ENCODE measurements at places on chromosomes 11 and 22. TPM values are rescaled to one million over a fixed set of nuclear protein-coding genes. Genes with fewer than 3 reads are reported as not detected.

SEPTIN5 gene
- 0.81 TPM for total RNA-seq

DNA sequence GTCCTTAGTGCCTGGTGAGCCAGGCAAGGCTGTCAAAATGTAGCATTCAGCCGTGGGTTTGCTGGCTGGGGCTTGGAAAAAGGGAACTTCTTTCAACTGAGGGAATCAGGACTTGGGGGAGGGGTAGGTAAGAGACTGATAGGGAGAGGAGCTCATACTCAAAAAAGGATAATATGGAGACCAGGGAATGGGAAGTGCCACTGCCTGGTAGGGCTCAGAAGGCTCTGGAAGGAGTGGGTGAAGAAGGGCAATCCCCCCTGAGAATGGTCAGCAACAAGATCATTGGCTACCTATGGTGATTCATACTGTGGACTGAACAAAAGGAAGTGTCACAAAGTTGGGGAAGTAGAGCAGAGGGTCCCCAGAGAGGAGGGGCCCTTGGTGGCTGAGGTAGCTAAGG lies 1.9 kb downstream of the CNGA4 start:
- DNase-seq: no peak
- H3K36me3 ChIP-seq: no peaks in the 10 kb centered on the region
- H3K27ac ChIP-seq: no peak overlapping the region
- H3K4me3 ChIP-seq: no peak overlapping the region
- no peaks in the 10 kb centered on the region for H3K4me1 ChIP-seq

GRCh38 chr11:16261836-16262644 lies 94.3 kb downstream of the SOX6 start:
- H3K27me3 ChIP-seq: no peaks in the 10 kb centered on the region
- no peaks in the 10 kb centered on the region for H3K4me1 ChIP-seq
- H3K36me3 ChIP-seq: no peaks in the 10 kb centered on the region
- DNase-seq: no peak

DNA sequence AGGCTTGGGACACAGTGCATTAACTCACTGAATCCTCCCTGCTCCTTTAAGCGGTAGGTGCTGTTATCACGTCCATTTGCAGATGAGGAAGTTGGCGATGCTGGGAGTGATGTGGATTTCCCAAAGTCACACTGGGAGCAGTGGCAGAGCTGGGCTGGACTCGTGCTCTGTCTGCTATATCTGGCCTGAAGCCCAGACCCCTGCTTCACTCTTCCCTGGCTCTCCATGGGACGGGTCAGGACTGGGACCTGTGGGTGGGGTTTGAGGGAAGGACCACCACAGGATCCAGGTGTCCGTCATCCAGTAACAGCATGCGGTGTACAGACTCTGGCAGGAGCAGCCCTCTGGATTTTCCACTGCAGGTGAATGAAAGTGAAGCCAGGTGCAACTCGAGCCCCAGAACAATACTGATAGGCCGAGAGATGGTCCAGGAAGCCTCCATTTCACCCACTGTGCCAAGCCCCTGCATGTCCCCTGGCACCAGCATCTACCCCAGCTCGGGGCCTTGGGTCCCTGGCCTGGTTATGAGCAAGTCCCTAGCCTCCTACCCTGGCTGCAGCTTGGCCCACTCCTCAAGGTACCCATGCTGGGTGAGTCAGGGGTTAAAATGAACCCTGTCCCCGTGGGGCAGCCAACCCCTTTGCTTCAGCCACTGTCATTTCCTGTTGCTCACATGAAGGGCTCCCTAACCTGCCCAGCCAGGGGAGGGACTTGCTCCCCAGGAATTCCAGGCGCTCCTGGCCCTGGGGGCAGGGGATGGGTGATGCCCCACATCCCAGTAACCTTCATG lies 4.2 kb downstream of the USP2 start:
- H3K27ac ChIP-seq: no peak overlapping the region
- H3K36me3 ChIP-seq: no peaks in the 10 kb centered on the region
- H3K27me3 ChIP-seq: no peaks in the 10 kb centered on the region
- no peak overlapping the region for H3K4me3 ChIP-seq
- DNase-seq: no peak

MS4A4A gene
- not detected for total RNA-seq

DNA sequence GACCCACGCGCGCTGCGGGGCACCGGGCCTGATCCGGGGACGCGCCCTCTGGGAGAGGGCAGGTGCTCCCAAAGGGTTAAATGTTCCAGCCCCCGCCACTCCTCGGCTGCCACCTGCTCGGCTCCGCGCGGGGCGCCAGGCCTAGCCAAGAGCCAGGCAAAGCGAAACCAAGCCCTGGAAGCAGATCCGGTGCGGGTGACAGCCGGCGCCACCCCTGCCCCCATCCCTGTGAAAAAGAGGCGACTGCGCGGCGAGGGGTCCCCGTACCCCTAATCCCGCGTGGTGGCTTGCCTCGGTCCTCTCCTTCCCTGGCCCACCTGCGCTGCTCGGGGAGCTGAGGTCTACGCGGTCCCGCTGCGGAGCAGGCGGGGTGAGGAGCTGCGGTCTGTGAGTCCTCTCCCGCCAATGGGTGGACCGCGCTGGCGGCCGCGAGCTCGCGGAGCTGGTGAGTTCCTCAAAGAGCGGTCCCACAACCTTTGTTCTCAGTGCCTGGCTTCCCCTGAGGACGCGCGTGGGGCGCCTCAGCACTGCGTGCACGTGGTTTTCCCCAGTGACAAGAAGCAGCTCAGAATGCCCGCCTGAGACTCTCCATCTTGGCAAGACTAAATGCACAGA lies at the start of gene ME3:
Gene ME3, minus strand, starts transcription at position 610 of the 615 bp plus-strand sequence.
- peak within 1 kb of the TSS; percentile 71 for H3K4me3 ChIP-seq
- H3K27me3 ChIP-seq: peaks cover 12% of the 10 kb centered on the region
- H3K4me1 ChIP-seq: peaks cover 20% of the 10 kb centered on the region
- peak within 1 kb of the TSS; percentile 56 for H3K27ac ChIP-seq

RTL10 gene
- total RNA-seq: 11.9 TPM

DNA sequence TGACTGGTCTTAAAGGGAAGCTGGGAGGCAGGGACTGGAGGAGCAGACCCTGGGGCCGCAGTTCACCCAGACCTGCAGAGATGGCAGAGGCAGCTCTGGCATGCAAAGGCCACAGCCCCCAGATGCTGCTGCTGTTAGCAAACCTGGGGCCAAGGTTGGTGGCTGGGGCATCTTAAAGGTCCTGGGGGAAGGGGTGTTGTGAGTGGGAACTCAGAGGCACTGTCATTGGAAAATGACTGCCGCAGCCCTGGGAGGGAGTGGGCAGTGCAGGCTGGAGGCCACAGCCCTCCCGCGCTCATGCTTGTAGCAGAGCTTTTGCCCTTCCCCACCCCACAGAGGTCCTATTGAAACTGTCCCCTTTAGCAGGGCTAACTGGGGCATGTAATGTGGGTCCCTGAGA lies 111.8 kb downstream of the CTTN start:
- H3K27ac ChIP-seq: no peak overlapping the region
- H3K27me3 ChIP-seq: peaks cover 9% of the 10 kb centered on the region
- no peaks in the 10 kb centered on the region for H3K36me3 ChIP-seq

- no peaks in the 10 kb centered on the region for H3K4me1 ChIP-seq
- H3K27ac ChIP-seq: no peak overlapping the region
- H3K27me3 ChIP-seq: no peaks in the 10 kb centered on the region
- H3K4me3 ChIP-seq: no peak overlapping the region
- no peaks in the 10 kb centered on the region for H3K36me3 ChIP-seq
Measured at GRCh38 chr11:2517386-2518064, 72.7 kb downstream of the KCNQ1 start.

PLEKHB1 gene
- 12.8 TPM for total RNA-seq

DNA sequence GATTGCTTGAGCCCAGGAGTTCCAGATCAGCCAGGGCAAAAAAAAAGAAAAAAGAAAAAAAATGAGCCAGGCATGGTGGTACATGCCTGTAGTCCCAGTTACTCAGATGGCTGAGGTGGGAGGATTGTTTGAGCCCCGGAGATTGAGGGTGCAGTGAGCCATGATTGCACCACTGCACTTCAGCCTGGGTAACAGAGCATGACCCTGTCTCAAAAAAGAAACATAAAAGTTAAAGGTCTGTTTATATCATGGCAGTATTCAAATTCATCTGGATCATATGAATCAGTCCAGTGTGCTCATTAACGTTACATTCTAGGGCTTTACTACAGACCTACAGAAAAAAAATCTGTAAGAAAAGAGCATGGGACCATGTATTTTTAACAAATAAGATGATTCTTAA lies 13.9 kb downstream of the HSD17B12 start:
- H3K36me3 ChIP-seq: peaks cover 9% of the 10 kb centered on the region
- no peak overlapping the region for H3K27ac ChIP-seq
- DNase-seq: no peak

GRCh38 chr11:118059246-118059940 lies 17.5 kb upstream of the TMPRSS4 start:
- DNase-seq: no peak
- no peaks in the 10 kb centered on the region for H3K4me1 ChIP-seq
- no peaks in the 10 kb centered on the region for H3K36me3 ChIP-seq
- no peak overlapping the region for H3K4me3 ChIP-seq
- no peak overlapping the region for H3K27ac ChIP-seq

DENND6B gene
- total RNA-seq: 2.1 TPM

- H3K4me3 ChIP-seq: peak overlapping the region; percentile 77
- H3K36me3 ChIP-seq: no peaks in the 10 kb centered on the region
- H3K27ac ChIP-seq: peak overlapping the region; percentile 85
- peaks cover 8% of the 10 kb centered on the region for H3K27me3 ChIP-seq
- H3K4me1 ChIP-seq: peaks cover 35% of the 10 kb centered on the region
- DNase-seq: peak; percentile 77
Measured at GRCh38 chr11:129280027-129280811, 88.1 kb upstream of the ARHGAP32 start.

GRCh38 chr11:59011655-59012397 lies 72.5 kb downstream of the GLYATL1 start:
- no peak overlapping the region for H3K4me3 ChIP-seq
- H3K27me3 ChIP-seq: peaks cover 14% of the 10 kb centered on the region
- no peaks in the 10 kb centered on the region for H3K4me1 ChIP-seq
- H3K27ac ChIP-seq: no peak overlapping the region
- H3K36me3 ChIP-seq: no peaks in the 10 kb centered on the region

DNA sequence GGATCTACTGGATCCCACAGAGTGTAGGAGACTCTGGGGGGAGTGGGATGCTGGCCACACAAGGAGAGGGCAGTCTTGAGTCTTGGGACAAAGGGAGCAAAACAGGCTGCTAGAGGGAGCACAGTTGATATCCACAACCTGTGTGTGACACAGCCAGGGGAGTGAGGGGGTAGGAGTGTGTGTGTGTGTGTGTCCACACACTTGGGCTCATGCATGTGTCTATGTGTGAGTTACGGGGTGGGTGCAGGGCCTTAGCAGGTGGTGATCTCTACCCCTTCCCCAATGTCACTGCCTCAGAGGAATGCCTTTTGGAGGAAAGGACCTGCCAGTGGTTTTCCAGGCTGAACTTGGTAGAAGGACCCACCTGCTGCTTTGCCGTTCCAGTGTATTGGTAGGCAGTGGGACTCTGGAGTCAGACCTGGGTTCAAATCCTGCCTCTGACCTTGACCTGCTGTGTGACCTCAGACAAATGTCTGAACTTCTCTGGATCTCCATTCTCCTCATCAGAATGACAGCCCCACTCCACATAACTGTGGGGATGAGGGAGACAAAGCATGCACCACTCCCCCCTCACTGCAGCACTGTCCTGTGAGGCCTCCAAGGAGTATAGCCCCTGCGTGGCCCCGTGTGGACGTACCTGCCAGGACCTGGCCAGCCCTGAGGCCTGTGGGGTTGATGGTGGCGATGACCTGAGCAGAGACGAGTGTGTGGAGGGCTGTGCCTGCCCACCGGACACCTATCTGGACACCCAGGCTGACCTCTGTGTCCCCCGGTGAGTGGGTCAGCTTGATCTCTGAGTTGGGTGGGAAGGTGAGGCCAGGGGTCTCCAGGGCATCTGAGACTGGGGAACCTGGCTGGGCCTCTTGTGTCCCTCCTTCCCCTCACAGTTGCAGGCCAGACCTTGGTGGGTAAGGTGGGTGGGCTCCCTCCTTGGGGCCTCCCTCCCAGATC lies 27.4 kb downstream of the OTOG start:
- DNase-seq: no peak
- no peaks in the 10 kb centered on the region for H3K36me3 ChIP-seq
- peaks cover 5% of the 10 kb centered on the region for H3K4me1 ChIP-seq
- H3K27ac ChIP-seq: no peak overlapping the region
- no peaks in the 10 kb centered on the region for H3K27me3 ChIP-seq
- H3K4me3 ChIP-seq: no peak overlapping the region

- DNase-seq: no peak
- peaks cover 4% of the 10 kb centered on the region for H3K27me3 ChIP-seq
- H3K4me3 ChIP-seq: no peak overlapping the region
- peaks cover 8% of the 10 kb centered on the region for H3K36me3 ChIP-seq
- H3K4me1 ChIP-seq: no peaks in the 10 kb centered on the region
Measured at GRCh38 chr22:49480896-49481658, 346.6 kb downstream of the BRD1 start.

RFPL3 gene
- total RNA-seq: not detected

SCGB2A2 gene
- total RNA-seq: not detected

POTEH gene
- not detected for total RNA-seq

DNA sequence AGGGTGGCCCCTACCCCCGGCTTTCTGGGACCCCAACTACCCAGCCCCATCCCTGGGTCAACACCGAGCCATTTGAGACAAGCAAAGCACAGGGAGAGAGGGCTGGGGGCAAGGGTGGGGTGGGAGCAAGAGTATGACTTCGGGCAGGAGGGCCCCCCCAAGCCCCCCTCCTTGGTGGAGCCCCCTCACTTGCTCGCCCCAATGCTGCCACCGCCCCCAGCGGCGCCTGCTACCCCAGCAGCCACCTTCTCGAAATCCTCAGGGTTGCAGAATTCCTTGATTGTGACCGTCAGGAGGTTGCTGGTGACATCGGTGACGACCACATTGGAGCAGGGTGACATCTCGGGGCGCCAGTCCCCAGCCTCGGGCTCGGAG lies 6.0 kb downstream of the CBX6 start:
- H3K27me3 ChIP-seq: no peaks in the 10 kb centered on the region
- H3K4me3 ChIP-seq: no peak overlapping the region
- peaks cover 37% of the 10 kb centered on the region for H3K4me1 ChIP-seq

All from activated naive CD4-positive, alpha-beta T cell treated with anti-CD3 and anti-CD28 coated beads for 36 hours (primary cell).